ENCODE measurements at places on chromosomes 12 and 14. TPM values are rescaled to one million over a fixed set of nuclear protein-coding genes. Genes with fewer than 3 reads are reported as not detected.

RPGRIP1 gene
- total RNA-seq: 0.27 TPM

DNA sequence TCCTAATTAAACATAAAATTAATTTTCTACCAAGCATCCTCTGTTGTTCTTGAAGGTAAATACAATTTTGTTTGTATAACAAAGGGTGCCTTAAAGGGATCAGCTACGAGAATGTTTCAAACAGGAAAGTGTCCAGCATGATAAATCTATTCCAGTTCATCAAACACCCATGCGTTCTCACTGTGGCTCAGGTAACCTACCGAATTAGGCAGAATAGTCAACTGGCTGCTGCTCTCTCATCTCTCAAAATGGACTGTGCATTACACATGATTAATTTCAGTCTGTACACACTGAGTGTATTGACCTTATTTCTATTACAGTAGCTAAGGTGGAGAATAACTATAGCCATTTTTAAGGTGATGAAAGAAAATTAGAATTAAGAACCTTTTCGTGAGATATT is 127.5 kb upstream of the RMST start:
- H3K27ac ChIP-seq: no peak overlapping the region
- no peaks in the 10 kb centered on the region for H3K4me1 ChIP-seq
- H3K4me3 ChIP-seq: no peak overlapping the region
- DNase-seq: no peak
- H3K27me3 ChIP-seq: no peaks in the 10 kb centered on the region

ZDHHC22 gene
- total RNA-seq: not detected

GRCh38 chr14:104787736-104788135 is 7.8 kb downstream of the AKT1 start:
- DNase-seq: no peak
- no peak overlapping the region for H3K27ac ChIP-seq
- peaks cover 21% of the 10 kb centered on the region for H3K36me3 ChIP-seq
- H3K27me3 ChIP-seq: no peaks in the 10 kb centered on the region

ENDOU gene
- not detected for total RNA-seq
